ENCODE measurements at places on chromosomes 12 and 14.

GRCh38 chr14:66628636-66629035 lies 120.7 kb downstream of the GPHN start:
- no peak for DNase-seq

- DNase-seq, result no peak
Observed at GRCh38 chr14:53103636-53104340, 49.3 kb downstream of the DDHD1 start.

DNA sequence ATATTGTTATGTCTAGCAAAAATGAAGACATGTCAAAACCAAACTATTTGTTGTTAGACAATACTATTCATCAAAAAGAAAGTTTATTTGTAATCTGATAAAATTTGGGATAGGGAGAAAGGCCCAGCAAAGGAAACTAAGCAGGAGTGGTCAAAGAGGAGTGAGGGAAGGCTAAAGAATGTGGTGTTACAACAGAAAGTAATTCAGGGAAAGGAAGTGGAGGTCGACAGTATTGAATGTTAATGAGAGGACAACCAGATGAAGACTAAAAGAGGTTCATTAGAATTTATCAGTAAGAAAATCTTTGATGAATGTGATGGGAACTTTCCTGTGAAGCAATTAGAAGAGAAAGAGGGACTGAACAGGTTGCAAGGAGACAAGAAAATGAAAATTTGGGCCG lies 33.9 kb downstream of the PLCZ1 start:
- no peak for DNase-seq

- DNase-seq, result no peak
Observed at GRCh38 chr14:39339003-39339402, 93.2 kb downstream of the FBXO33 start.

DNA sequence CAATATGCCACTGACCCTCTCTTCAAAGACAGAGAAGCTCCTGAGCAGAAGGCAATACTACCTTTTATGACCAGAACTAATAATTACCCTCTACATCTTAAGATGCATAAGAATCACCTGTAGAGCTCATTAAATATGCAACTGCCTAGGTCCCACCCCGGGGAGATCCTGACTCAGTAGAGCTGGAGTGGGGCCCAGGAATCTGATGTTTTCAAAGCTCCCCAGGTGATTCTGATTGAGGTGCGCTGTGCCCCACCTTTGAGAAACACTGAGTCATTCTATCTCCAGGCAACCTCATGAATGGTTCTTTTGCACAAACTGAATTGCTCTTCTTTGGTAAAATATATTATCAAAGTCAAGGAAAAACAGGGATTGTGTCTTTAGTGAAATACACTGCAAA lies 149.3 kb upstream of the BMP4 start:
- DNase-seq, result no peak

GRCh38 chr12:51889216-51890132 lies 1.6 kb downstream of the ANKRD33 start:
- DNase-seq, result no peak

DNA sequence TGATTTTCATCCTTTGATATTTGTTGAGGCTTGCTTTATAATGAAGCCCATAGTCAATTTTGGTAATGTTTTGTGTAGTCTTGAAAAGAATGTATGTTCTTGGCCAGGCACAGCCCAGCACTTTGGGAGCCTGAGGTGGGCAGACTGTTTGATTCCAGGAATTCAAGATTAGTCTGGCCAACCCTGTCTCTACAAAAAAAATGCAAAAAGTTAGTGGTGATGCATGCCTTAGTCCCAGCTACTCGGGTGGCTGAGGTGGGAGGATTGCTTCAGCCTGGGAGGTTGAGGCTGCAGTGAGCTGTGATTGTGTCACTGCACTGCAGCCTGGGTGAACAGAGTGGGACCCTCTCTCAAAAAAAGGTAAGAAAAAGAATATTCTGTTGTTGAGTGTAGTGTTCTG lies 10.8 kb downstream of the ETNK1 start:
- DNase-seq, result no peak

GRCh38 chr14:32896979-32897697 lies 41.5 kb upstream of the NPAS3 start:
- DNase-seq, result no peak

DNA sequence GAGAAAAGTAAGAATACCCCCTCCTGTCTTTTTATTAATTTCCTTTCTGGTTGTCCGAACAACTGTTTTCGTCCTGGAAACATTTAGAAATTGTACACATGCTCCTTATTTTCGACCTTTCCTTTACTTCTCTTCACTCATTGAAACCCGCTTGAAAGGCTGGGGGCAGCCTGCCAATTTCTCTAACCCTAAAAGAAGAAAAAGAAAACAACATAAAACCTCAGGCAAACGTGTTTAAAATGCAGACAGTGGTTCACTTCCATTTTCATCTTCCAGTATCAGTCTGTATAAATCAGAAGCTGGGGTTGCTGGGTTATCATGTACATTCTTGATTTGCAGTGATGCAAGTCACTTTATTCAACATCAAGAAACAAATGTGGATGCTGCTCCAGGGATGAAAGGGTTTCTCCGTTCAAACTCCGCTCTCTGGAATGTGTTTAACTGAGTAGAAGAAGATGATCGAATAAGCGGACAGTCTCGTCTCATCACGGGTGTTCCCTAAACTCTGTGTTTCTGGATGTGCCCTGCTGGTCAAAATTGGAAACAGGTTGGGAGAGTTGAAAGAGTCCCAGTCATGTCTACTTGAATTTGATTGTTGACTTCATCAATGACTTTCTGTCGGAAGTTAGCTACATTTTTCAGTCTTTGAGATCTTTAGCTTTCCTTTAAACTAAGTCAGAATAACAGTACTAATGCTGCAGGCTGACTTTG lies 1042.2 kb downstream of the BCL11B start:
- DNase-seq, result no peak

DNA sequence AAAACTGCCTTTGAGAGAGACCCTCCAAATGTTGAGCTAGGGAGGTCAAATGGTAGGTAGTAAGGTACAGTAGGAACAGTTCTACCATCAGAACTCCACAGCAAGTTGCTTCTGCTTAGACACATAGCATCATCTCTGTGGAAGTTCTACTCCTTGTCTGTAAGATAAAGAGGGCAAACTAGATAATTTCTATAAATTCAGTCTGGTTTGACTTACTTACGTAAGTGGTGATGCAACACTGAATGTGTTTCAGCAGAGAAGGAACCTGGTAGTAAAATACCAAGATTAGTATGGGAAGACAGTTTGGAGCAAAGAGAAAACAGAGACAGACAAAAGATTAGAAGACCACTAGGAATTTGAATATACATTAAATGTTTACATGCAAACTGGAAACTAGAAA lies 42.0 kb downstream of the KITLG start:
- no peak for DNase-seq

DNA sequence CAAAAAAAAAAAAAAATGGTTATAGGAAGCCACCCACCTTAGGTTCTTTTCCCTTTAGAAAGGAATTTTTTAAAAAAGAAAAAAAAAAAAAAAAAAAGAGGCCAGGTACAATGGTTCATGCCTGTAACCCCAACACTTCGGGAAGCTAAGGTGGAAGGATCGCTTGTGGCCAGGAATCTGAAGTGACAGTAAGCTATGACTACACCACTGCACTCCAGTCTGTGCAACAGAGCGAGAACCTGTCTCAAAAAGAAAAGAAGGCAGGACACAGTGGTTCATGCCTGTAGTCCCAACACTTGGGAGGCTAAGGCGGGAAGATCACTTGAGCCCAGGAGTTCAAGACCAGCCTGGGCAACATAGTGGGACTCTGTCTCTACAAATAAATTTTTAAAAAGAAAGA lies 36.0 kb downstream of the SPTLC2 start:
- DNase-seq, result no peak

- no peak for DNase-seq
Observed at GRCh38 chr12:109099431-109100020, 2.1 kb downstream of the UNG start.

DNA sequence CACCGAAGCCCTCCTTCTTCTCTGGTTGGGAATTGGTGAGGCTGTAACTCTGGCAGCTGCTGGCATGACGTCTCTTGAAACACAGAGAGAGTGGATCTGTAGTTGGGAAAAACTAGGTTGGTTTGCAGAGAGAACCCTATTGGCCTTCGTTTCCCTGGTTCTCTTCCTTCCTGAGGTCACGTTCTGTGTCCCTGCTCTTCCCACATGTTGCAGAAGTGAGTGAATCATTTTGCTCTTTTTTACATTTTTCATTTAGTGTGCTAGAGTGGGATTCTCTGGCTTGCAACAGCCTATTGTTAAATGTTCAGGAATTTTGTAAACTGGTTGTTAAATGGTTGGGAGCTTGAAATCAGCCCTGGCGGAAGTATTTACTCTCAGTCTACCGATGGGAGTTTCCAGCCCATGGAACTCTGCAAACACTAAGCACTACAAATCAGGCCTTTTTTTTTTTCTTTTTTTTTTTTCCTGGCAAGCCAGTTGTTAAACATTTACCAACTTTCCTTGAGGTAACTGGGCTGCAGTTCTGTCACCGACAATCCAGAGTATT lies 26.8 kb upstream of the CKAP4 start:
- DNase-seq, result no peak

- no peak for DNase-seq
Observed at GRCh38 chr12:131231032-131231980, 277.6 kb downstream of the ADGRD1 start.

GRCh38 chr12:109309381-109310246 lies 530 bp upstream of the FOXN4 start:
- DNase-seq, result no peak

GRCh38 chr14:105471297-105471821 lies 3.3 kb upstream of the CRIP2 start:
- DNase-seq, result no peak

GRCh38 chr12:124391340-124392261 lies 96.7 kb downstream of the RFLNA start:
- peak; percentile 45 for DNase-seq

DNA sequence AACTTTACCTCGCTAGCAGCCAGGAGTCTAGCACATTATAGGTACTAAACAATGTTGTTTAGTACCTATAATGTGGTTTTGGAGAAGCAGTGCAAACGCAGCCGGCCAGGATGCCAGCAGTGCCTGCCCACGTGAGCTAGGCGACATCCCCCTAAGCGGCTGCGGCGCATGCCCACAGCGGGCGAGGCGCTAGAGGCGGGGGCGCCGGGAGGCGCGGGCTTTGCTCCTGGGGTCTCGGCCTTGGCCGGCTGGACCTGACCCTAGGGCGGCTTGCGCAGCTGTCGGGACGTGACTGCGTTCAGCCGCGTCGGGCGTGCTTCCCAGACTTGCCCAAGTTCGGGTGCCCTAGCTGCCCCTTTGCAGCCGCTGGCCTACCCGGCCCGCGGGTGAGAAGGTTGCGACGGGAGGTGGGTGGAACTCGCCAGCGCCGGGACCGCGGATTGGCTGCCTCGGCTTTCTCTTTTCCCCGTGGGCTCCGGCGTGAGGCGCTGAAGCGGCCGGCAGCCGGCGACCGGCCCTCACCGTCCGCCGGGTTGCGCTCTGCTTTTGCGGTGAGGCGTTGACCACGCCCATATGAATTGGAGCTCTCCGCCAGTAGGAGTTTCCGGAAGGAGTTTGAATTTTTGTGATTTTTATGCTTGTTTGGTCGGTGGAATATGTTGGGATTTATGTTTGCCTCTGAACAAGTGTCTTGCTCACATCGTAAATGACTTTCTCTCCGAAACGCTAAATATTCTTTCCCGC lies at the start of gene TMEM19:
Gene TMEM19, plus strand, starts transcription at position 169 of the 744 bp plus-strand sequence. CDS start 599 bp downstream, outside the sequence.
- peak; percentile 38 for DNase-seq

DNA sequence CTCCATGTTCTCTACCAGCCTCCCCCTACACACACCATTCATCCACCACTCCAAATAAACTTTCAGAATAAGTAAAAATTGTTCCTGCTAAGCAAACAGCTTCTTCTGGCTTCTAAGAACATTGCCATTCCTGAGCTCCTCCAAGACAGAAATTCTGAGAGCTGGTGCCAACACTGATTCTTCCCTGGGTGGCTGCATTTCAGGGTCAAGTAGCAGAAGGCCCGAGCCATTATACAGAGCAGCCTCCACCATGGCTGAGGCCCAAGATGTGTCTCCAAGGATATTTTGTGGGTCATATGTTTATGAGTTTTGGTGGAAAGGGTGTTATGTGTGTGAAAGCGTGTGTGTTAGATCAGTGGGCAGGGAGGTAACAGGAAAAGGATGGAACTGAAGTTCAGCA lies 3.5 kb upstream of the RND1 start:
- no peak for DNase-seq

GRCh38 chr14:35341751-35342488 lies 49.7 kb downstream of the PSMA6 start:
- peak; percentile 56 for DNase-seq

- DNase-seq, result no peak
Observed at GRCh38 chr12:111757361-111758119, 9.2 kb upstream of the ALDH2 start.

- DNase-seq, result no peak
Observed at GRCh38 chr14:60786905-60787304, 52.3 kb downstream of the MNAT1 start.

DNA sequence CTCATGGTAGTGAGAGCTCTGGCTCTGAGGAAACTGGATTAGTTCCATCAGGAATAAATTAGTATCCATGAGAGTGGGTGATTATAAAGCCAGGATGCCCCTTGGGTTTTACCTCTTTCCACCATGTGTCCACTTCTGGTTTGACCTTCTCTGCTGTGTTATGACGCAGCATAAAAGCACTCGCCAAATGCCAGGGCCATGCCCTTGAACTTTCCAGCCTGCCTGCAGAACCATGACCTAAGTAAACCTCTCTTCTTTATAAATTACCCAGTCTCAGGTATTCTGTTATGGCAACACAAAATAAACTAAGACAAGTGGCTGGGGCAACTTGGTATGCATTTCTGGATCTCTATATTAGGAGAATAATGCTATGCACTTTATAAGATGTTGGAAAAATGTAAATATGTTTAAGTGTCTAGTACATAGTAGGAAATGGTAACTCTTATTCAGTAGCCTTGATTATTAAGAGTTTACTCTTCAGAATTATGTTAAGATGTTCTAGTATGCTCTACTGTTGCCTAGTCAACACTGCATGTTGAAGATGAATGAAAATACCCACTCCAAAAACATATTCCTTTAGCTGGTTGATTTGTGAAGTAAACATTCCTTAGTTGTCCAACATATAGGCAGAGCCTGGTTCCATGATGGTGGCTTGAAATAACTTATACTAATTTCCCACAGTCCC lies 455.6 kb upstream of the TMPO start:
- DNase-seq, result no peak

DNA sequence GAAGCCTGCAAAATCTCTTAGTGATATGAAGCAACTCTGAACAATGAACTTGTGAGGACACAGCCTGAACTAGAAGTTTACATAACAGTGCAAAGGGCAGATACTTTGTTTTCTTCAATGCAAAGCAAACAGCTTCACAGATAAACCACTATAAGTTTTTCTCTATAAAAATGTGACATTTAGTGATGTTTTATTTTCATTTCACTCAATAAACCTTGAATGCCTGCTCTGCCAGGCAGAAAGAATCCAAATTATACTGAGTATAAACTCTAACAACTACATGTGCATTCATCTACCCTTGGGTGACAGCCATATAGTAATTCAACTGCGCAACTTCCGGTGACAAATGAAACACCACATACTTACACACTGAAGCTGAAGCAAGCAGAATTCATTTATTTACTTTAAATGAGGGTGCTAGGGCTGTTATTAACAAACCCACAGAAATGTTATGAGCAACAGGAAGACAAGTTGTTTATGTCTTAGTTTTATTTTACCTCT lies 10.3 kb downstream of the DCP1B start:
- no peak for DNase-seq

GRCh38 chr12:78316136-78316535 lies 485.4 kb downstream of the NAV3 start:
- no peak for DNase-seq
